ENCODE measurements at places on chromosomes 7 and 10. TPM values are rescaled to one million over a fixed set of nuclear protein-coding genes. Genes with fewer than 3 reads are reported as not detected.
A peak's percentile ranks its signal among the peaks of the same experiment; 100 is the strongest.

Gene COX15
- 25.3 TPM for total RNA-seq

Gene GOLGA7B
- 5.1 TPM for total RNA-seq

Gene ASB10
- total RNA-seq = not detected

Gene ZNF804B
- not detected for total RNA-seq

Gene HOXA7
- 5.1 TPM for total RNA-seq

Gene C7orf57
- total RNA-seq = 0.26 TPM

Gene ZNF398
- total RNA-seq = 2.4 TPM

Gene INPP5A
- 47.5 TPM for total RNA-seq

Gene ANKRD7
- total RNA-seq = 4.0 TPM

Gene PCDH15
- not detected for total RNA-seq

Gene FAM25C
- not detected for total RNA-seq

DNA sequence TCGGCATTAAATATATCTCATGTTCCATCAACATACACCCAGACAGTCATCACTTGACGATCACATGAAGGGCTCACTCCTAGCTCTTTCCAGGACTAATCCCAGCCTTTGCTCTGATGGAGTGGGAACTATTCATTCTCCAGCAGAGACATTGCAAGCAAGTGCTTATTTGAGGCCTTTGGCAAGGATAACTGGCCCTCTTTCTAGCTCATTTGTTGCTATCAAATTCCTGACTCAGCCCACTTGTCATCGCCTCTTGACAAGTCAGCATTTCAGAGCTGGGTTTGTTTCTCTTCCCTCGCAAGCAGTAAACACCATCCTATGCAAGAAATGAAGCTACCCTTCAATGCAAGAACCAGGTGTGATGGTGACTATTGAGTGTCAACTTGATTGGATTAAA is 1165.7 kb upstream of the AUTS2 start:
- DNase-seq = no peak

- no peak for DNase-seq
Observed at GRCh38 chr7:116968631-116969030, 15.3 kb downstream of the ST7 start.

DNA sequence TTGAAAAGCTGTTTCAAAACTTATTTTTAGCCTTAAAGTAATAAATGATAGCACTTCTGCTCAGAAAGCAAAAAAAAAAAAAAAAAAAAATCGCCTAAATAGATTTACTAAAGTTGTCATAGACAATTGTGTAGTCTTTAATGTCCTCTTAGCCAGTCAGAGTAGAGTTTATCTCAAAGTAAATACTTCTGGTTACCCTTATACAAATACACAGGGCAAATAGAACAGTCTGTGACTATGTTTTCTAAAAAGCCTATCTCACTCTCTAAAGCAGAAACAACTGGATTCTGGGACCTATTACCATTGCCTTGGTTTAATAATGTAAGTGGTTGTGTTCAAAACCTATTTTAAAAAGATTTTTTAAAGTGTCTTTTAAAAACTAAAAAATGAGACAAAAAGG is 156.2 kb upstream of the THSD7A start:
- no peak for DNase-seq

DNA sequence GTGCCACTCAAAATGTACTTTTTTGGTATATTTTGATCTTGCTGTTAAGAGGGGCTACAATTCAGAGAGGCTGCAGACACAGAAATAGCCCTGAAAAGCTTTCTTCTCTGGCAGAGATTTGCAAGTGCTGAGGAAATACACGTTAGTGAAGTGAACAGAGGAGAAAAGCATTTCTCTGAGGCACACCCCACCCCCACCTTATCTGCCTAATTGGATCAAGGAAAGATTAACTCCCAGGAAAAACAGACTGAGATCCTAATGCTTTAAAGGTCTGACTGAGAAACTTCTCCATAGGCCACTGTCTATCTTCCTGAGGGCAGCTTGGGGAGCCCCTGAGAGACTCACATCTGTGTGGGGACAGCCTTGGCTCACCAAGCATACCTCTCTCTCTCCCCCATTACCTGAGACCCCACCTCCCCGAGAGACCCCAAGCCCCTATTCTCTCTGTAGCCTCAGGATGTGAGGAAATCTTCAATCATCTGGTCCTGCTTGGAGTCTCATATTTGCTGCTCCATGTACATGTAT is 14.8 kb upstream of the AKR1C3 start:
- peak; percentile 46 for DNase-seq

DNA sequence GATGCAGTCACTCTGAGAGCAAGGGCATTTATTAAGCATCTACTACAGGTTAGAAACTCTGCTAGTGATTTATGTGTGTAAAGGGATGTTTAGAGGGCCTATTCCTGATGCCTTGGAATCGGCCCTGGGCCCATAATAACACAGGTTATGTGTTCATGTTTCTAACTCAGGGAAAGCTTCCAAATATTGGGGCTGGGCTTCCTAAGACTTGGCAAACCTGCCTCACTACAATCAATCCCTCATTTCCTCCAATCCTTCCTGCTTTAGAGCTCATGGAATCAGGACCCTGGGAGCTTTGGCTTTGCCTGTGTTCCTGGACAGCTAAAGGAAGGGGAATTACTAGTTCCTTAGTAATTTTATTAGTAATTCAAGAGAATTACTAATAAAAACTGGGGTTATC is 148.8 kb downstream of the HIBADH start:
- DNase-seq = no peak

- DNase-seq = no peak
Observed at GRCh38 chr7:138278601-138279000, 181.5 kb upstream of the TRIM24 start.

DNA sequence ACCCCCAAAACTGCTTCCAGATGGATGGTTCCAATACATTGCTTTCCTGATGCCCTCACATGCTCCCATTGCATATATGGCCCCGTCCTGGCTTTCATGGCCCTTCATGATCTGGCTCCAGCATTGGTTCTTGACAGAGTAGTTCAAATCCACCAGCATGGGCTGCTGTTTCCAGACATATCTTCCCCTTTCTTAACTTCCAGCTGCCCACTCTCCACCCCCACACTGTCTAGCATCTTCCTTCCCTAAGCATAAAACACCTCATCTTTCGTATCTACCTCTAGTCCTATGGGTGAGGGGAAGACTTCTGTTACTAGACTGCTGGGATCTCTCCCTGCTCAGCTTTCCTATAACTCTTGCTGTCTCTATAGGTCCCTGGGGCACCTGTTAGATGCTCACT is 13.2 kb upstream of the GOLGA7B start:
- no peak for DNase-seq

DNA sequence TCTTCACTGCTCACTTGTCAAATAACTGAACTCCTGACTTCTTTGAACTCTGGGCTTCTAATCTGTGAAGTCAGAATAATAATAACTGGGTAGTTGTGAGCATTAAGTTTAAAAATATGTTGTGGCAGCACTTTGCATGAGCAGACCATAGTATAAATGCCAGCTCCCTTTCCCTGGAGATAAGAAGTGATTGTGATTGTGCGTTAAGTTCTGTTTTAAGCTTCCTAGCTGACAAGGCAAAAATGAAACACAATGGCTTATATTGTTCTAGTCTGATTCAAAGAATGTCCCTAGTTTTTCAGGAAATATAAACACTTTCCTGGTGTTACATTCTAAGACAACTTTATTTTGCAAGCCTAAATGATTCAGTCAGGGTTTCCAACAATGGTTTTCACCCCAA is 61.8 kb downstream of the PTPRE start:
- DNase-seq = no peak

DNA sequence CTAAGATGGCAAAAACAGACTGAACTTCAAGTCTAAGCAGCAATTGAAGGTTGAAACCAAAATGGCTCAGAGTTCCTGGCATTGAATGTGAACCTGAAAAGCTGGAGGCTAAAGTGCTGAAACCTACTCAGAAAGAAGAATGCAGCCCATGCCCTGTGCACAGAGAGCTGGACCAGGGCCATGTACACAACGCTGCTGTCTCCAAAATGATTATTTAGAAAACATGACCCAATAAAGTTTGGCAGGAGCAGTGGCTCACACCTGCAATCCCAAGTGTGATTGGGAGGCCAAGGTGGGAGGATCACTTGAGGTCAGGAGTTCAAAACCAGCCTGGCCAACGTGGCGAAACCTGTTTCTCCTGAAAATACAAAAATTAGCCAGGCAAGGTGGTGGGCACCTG is 158.9 kb downstream of the AKR1D1 start:
- DNase-seq = no peak

DNA sequence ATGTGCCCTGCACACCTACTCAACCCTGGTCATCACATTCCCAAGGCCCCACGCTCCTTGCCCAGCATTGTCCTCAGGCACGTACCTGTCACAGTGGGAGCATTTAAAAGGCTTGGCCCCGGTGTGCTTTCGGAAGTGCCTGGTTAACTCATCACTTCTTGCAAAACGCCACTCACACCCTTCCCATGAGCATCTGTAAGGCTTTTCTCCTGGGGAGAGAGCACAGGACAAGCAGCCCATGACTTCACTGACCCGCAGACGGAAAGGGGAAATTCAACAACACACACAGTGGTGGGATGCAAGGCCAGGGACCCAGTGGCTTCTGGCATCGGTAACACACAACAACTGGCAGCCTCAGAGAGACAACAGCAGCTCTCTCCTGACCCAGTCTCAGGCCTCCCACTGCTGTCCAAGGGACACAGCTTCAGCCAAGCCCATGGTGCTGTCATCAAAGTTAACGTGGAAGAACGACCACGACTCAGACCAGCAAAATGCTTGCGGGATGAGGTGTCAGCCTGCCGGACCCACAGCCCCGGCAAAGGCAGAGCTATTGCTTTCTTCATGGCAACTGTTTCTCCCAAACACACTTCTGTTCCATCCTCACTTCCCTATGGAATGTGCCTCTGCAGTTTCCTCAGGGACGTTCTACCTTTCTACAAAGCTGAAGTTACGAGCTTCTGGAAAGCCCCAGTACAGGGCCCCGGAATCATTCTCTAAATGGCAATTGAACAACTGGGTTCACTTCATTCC is 4.8 kb downstream of the KLF6 start:
- DNase-seq = peak; percentile 36

DNA sequence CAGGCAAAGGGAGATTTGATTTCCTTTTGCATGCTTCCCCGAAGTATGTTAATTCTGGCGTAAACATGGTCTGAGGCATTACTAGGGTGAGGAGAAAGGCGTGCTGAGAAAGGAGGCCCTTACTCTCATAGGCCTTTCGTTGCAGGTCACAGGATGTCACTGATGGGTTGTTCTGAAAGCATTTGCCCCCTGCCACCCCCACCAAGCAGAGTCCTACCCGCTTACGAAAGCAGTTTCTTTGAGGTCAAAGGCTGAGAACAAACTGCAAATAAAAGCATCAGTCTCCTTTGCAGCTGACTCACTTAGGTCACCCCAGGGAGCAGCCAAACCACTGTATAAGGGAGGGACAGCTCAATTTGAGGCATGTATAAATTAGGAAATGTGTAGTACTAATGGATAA is 57.1 kb downstream of the BPGM start:
- no peak for DNase-seq

GRCh38 chr7:14395860-14396259 is 406.4 kb upstream of the ETV1 start:
- DNase-seq = no peak

GRCh38 chr10:92690915-92691590 is 1.3 kb downstream of the HHEX start:
- no peak for DNase-seq

GRCh38 chr10:69160809-69161241 is 19.2 kb upstream of the SUPV3L1 start:
- peak; percentile 65 for DNase-seq

DNA sequence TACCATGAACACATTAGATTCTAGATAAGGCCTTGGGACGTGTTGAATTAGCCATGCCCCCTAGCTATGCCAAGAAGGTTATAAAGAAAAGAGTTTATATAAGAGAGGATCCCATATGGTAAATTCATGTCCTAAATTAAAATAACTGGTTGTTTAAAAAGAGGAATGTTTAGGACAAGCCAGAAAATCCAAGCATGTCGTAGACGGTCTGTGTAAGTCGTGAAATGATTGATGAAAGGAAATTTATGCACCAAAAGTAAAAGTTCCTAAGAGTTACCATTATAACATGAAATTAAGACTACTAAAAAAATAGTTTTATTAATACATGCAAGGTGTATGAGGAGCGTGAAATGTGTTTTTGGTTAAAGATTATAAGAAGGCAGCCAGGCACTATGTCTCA is 624.9 kb downstream of the ARL4A start:
- peak; percentile 6 for DNase-seq

GRCh38 chr7:77467408-77467807 is 51.3 kb upstream of the GSAP start:
- no peak for DNase-seq

DNA sequence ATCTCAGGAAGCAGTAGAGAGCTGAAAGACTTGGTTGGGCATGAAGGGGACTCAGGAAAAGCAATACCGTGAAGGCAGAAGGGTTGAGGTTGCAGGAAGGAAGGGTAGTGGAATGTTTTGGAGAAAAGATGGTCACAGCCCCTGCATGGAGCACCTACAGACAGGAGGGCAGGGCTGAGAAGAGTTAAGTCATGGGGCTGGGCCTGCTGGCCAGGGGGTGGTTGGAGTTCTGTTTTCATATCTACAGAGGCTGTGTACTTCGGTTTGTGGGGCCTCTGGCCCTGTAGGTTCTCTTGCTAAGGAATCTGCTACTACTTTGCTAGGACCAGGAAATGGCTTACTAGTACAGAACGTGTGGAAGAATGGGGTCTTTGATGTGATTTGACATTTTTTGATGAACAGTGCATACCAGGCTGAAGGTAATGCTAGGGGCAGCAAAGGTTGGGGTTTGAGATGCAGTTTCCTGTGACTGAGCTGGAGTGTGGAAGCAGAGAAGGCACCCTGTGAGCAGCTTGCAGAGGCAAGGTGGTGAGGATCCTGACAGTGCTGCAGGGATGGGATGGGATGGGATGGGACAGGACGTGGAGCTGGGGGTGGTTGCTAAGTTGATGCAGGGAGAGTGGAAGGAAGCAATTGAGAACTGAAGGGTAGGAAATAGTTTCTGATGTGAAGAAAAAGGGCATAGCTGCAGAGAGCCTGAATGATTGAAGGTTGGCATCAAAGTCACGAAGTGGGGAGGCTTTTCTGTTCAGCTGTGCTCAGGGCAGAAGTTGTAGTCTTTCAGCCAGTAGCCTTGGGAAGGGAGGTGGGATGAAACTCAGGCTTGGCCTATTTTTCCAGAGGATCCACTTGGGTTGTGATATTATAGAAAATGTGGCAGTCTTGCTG is 7.8 kb downstream of the RPS24 start:
- DNase-seq = no peak

- no peak for DNase-seq
Observed at GRCh38 chr10:100339236-100339635, 7.8 kb upstream of the SCD start.

DNA sequence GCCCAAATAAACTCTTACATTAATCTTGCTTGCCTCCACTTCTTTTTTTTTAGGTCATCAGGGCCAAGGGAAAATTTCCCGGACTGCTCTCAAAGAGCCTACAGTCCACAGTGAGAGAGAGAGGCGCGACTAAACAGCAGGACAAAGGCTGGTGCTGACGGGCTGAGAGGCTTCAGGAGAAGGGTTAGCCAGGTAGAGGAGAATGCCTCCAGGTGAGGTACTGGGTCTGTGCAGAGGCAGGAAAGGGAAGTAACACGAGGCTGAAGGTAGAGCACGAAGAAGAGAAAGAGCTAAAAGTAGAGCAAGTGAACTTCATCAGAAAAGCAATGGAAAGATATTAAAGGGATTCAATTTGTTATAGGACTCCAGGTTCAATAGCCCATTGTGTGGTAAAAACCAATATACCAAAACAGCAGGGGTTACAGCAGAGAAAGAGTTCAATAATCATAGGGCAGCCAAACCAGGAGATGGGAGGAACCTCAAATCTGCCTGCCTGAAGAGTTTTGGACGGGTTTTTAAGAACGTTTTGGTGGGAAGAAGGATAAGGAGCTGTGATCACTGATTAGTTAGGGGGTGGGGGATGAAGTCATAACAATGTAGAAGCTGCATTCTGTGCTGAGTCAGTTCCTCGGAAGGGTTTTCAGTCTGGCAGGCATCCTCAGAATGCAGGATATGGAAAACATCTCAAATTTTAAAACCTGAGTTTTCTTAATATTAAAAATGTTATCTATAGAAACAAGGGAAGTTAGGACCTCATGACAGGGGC is 171.5 kb downstream of the AKR1D1 start:
- no peak for DNase-seq

All from Caki2 (cell line).